ENCODE measurements at places on chromosomes 5 and 9.

DNA sequence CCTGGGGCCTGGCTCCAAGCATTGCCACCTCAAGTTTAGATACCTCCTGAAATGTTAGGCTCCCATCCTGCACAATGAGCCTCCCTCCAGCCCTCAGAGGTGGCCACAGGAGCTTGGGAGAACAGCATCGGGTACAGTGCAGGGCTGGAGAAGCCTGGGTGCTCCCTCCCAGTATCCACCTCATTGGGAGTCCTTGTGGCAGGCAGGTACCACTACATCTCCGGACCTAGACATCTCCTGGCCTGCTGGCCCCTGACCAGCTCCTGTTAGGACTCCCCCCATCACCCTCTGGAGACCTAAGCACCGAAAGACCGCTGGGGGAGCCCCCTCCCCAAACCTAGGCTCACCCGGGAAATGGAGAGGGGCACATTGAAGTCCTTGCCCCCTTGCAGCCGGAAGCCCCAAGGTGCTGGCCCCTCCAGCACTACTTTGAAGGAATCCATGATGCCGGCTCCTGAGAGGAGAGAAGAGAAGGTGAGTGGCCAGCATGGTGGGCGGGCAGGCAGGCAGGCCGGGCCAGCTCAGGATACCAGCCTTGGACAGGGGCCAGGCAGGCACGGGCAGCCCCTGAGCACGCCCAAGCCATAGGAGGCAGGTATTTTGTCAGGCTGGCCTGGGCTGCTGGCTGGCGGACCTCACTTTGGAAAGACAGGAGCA is 1.2 kb downstream of the PDLIM7 start:
- DNase-seq: no peak

DNA sequence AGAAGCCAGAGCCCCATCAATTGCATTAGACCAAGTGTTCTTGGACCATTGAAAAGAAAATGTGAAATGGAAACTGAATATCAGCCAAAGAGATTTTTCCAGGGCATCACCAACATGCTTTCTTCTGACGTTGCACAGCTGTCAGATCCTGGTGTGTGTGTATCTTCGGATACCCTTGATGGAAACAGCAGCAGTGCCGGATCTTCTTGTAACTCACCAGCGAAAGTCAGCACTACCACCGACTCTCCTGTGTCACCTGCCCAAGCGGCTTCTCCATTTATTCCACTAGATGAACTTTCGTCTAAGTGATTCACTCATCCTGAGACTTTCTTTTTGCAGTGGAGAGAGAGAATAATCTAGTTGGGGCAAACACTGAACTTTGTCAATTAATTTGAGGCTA is 75.7 kb downstream of the PIP5K1B start:
- peak; percentile 4 for DNase-seq

GRCh38 chr9:110330484-110331105 is 7.1 kb downstream of the TXNDC8 start:
- DNase-seq: no peak

DNA sequence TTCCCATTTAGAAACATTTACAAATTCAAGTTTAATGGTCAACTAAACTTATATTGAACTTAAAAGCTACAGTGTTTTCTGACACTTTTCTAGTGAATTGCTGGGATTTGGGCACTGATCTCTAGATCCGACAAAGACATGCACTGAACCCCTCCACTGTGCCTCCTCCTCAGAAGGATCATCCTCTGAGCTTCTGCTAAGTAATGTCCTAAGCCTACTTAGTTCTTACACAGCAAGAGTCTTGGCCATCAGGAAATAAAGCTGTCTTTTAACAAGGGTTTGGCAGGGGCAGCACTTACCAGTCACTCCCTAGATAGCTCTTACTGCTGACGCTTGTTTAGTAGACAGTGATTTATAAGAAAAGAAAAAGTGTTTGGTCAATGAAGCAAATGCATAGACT is 50.5 kb downstream of the FAM81B start:
- DNase-seq: no peak

GRCh38 chr5:172593306-172593705 is 47.8 kb upstream of the NEURL1B start:
- DNase-seq: no peak

DNA sequence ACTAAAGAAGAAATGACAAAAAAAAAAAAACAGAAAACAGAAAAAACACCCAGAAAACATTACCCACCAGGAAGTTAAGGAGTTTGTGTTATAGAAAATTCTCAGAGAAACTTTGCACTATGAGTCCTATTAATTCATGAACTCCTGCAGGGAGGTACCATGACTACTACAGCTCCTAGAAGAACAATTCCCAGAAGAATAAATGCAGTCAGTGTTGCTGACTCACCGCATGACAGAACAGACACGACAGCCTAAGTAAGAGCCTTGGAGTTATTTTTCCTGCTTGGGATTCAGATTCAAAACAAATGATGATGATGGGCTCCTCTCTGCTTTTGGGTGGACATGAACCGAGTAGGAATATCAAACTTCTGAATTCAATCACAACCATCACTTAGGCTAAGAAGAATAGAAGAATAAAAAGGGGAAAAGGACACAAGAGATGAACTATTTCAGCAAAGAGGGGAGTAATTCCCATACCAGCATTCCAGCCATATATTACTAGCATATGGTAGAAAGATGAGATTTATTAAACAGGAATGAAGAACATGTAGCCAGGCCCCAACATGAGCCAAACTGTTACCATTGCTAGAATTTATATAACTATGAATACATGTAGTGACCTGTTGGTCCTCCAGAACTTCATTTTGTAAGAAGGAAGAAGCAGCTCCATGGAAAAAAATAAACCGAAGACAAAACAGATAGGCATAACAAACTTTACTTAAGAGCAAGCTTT is 209.6 kb upstream of the PDE4D start:
- DNase-seq: no peak
